Suppressor macrophage (primary cell): ENCODE measurements at places on chromosomes 13 and 19.
A peak's percentile ranks its signal among the peaks of the same experiment; 100 is the strongest.

GRCh38 chr19:30420316-30420715 lies 48.1 kb downstream of the ZNF536 start:
- no peak for DNase-seq

- peak; percentile 62 for DNase-seq
Observed at GRCh38 chr19:15379999-15380647, 536 bp upstream of the AKAP8 start.

- no peak for DNase-seq
Observed at GRCh38 chr13:28252547-28252946, 114.2 kb downstream of the PAN3 start.

GRCh38 chr13:75669706-75670105 lies 33.6 kb downstream of the LMO7 start:
- DNase-seq, result no peak
